MG63 (cell line): ENCODE measurements at places on chromosomes 7 and 10. TPM values are rescaled to one million over a fixed set of nuclear protein-coding genes. Genes with fewer than 3 reads are reported as not detected.
A peak's percentile ranks its signal among the peaks of the same experiment; 100 is the strongest.

The SP4 gene
- total RNA-seq = 4.6 and 4.7 TPM in 2 replicates

The STOX1 gene
- 1.8 TPM in 1 of 2 replicates, not detected in the other for total RNA-seq

The KEL gene
- not detected in 2 replicates for total RNA-seq

DNA sequence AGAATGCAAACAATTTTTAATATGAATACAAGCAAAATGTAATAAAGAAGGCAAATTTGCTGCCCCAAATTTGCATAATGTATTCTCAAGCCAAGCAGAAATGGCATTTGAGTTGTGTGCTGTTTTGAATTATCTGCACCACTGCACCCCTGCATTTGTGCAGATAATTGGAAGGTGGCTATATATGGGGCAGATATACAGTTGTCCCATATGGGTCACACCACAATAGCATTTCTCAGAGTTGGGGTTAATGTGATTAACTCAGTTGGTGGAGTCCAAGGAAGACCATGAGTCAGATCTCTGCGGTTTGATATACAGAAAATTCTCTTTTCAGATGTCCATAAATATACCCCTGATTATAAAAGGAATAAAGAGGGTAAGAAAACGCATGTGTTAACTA is 68.9 kb upstream of the EXOC4 start:
- DNase-seq = no peak

The LIPN gene
- total RNA-seq = 0.10 TPM in 1 of 2 replicates, not detected in the other

The C7orf33 gene
- not detected in 2 replicates for total RNA-seq

DNA sequence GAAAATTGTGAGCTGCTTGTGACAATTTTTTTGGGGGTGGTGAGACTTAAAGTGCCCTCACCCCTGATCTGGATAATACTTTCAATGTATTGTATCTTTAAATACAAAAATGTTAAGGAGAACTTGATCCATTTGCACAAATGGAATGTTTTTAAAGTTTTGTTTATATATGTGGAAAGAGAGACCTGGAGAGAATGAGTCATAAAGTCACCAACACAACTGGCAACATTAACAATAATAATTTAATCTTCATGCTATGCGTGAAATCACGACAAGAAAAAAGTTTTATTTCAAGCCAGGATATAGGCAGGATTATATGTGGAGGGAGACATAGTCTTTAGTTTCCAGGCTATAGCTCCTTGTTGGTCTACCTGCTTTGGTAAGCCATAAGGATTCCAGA is 537.5 kb downstream of the GPAM start:
- DNase-seq = no peak

DNA sequence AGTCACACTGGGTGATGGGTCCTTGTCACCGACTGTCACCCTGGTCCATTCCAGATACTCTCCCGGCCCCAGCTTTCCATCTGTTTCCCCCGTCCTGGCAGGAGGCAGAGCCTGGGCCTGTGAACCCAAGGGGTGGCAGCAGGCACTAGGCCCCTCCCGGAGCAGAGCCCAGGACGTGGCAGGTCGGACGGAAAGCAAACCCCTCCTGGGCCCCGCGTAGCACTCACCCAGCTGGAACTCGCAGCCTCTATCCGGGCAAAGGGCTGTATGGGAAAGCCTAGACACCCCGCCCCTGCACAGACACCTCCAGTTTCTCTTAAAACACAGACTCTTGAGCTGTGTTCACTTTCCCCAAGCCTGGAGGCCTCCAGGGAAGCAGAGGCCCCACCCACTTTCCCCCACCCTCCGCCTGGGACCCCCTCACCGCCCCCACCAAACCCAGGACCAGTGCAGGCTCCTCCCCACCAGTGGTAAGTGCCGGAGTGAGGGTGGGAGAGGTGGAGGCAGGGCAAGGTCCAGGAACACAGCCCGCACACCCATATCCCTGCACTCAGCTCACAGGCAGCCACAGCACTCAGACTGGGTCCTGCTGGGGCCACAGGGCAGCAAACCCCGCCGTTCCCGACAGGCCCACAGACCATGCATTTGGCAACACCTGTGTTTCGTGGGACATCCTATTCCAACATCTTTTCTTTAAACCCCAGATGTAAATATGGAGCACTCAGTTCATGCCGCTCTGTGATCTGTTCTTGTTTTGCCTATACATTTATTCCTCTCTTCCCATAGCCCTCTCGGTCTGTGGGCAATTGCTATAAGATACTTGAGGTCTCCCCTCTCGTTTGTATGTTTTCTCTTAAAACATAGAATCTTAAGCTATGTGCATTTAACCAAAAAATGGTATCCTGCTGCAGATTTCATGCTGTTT is 98.2 kb upstream of the PDGFA start:
- no peak for DNase-seq

GRCh38 chr7:13894377-13894776 is 95.1 kb downstream of the ETV1 start:
- no peak for DNase-seq

The ZWINT gene
- 48.0 and 78.9 TPM in 2 replicates for total RNA-seq

The MRPS17 gene
- total RNA-seq = 24.5 and 28.3 TPM in 2 replicates

The TDRD1 gene
- total RNA-seq = not detected in 2 replicates

DNA sequence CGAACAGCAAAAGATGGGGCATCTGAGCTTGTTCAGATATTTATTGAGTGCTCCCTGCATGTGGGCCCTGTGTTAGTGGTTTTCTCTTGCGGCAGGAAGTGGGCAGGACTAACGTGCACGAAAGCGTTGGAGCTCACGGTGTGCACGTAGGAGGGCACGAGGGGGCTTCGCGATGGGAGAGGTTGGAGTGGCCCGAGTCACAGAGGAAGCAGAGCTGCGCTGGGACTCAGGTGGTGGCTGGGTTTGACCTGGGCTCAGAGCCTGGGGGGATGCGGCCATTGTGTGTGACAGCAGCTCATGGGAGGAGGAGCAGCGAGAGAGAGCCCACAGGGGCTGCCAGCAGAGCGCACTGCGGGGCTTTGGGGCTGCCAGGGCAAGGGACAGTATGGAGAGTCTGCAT is 7.7 kb downstream of the ZSCAN25 start:
- DNase-seq = no peak

GRCh38 chr7:125090596-125090995 is 161.0 kb upstream of the POT1 start:
- no peak for DNase-seq

The TFPI2 gene
- total RNA-seq = 0.07 and 1.7 TPM in 2 replicates

GRCh38 chr10:78602201-78602932 is 466.4 kb upstream of the ZMIZ1 start:
- DNase-seq = no peak

DNA sequence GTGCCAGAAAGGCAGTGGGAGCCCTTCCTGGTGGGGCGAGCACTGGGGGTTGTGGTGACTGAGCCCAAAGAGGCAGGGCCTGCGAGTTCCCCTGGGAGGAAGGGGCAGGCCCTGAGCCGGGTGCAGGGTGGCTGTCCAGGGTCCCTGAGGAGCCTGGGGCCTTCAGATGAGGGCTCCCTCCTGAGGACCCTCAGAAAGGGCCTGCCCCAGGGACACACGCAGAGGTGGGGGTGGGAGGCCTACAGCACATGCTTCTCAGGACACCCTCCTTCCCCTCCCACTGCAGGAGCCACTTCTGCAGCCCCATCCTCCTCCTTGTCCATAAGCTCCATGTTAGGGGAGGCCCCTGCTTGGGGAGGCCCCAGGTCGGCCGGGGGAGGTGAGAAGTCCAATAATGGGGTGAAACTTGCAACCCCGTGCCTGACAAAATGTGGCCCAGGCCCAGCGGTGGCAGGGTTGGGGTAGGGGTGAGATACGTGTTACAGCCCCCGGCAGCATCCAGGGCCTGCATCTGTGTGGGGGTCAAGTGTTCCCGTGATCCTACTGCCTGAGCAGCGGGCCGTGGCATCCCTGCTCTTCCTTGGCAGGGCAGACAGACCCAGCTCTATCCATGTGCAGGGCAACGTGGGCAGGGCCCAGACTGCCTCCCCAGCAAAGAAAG is 31.8 kb upstream of the RET start:
- DNase-seq = no peak

- no peak for DNase-seq
These were observed 227.4 kb upstream of the KAT6B start for GRCh38 chr10:74598891-74599566.

- peak; percentile 62 for DNase-seq
These were observed 559 bp downstream of the TRA2A start for GRCh38 chr7:23531050-23531793.
